ENCODE measurements at places on chromosomes 6 and 20.

DNA sequence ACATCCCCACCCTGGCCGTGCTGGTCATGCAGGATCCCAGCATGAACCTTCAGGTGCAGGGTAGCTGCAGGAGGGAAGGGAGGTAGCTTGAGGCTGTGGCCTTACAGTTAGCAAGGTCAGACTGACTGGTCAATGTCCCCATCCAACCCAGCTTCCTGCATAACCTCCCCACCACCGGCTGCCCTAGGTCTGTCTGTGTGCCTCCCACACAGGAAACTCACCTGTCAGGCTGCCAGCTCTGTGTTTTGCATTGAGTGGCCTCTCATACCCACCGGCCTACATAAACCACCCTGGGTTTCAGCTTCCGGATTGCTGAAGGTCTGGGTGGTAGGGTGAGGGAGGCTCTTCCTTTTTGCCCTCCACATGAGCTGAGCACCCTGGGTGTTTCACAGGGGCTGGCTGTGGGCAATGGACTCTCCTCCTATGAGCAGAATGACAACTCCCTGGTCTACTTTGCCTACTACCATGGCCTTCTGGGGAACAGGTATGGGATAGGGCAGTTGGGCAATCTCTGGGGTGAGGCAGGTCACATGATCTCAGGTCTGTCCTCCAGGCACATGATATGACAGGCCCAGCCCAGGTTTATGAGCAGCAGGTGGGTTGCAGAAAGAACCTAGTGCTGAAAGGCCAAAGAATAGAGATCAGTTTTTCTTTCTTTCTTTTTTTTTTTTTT lies 1.8 kb downstream of the CTSA start:
- peak; percentile 63 for DNase-seq

- DNase-seq, result no peak
Observed at GRCh38 chr20:64053841-64054661, 4.6 kb upstream of the SOX18 start.

- no peak for DNase-seq
Observed at GRCh38 chr20:18019068-18019467, 38.6 kb downstream of the OVOL2 start.

DNA sequence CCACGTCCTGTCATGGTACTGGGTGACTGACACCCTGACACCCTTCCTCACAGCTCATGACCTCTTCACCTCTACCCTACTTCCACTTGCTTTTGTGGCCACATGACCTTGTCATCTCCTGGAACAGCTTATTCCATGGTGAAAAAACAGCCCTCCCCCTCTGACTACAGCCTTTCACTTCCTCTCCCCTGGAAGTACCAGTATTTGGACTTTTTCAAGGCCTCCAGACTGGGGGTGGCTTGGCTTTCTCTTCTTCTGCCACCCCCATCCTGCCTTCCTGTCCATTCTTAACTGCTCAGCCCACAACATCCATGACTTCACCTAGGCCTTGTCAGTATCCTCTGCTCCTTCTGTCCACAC lies 168.4 kb downstream of the CARMIL1 start:
- peak; percentile 6 for DNase-seq

DNA sequence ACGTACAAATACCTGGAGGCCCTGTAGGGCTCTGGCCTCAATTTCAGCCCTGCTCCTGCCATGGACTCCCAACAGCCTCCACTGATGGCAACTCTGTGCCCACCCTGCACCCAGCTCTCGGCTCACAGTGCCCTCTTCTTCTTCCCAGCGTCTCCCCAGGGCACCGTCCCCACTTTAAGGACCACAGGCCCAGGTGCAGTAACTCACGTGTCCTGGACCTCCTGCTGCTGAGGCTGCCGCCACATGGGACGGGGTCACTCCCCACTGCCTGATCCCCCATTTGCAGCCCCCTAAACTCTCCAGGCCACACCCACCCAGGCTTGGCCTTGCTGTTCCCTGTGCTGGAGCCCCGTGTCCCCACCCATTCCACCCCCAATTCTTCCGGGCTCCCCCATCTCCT lies 223.4 kb downstream of the PREX1 start:
- no peak for DNase-seq

Measured in T-helper 2 cell (primary cell).